Transverse colon (tissue), 4 donors: ENCODE measurements at places on chromosomes 7 and 10. TPM values are rescaled to one million over a fixed set of nuclear protein-coding genes. Genes with fewer than 3 reads are reported as not detected.

Gene COL28A1
- 4.4 TPM for total RNA-seq

Gene UROS
- total RNA-seq = 29.9 TPM

Gene FAM25G
- not detected for total RNA-seq

Gene TSPAN12
- total RNA-seq = 34.9 TPM

Gene TACR2
- 132 TPM for total RNA-seq

Gene SP4
- 6.7 TPM for total RNA-seq

DNA sequence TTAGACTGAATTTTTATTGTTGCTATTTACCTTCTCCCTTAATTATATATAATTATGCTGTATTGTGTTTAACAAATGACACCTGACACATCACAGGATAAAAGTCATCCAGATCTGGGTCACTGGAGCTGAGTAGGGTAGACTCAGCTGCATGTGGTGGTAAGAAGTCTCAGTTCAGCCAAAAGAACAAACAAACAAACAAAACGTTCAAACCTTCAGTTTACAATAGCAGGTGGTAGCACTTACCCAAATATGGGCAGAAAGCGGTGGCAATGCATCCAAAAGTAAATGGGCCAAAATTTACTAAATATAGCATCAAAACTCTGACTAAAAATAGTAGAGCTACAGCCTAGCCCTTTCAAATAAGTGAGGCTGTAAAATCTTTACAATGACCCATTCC, 42.2 kb downstream of the ZWINT start:
- no peaks in the 10 kb centered on the region for H3K4me1 ChIP-seq
- no peak overlapping the region for H3K4me3 ChIP-seq
- DNase-seq = no peak
- H3K27me3 ChIP-seq = no peaks in the 10 kb centered on the region

DNA sequence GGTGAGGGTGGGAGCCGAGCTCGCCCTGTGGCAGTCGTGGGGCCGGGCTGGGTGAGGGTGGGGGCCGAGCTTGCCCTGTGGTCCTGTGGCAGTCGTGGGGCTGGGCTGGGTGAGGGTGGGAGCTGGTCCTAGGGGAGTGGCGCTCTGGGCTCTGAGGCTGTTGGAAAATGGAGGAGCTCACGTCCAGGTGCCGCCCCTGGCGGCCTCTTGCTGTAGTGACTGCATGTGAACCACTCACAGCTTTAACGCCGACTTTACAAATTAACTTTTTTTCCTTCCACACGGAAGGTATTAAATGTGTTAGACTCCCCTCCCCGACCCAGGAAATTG, 312.6 kb downstream of the WDR37 start:
- H3K4me1 ChIP-seq = no peaks in the 10 kb centered on the region
- H3K4me3 ChIP-seq = no peak overlapping the region
- H3K27me3 ChIP-seq = no peaks in the 10 kb centered on the region

DNA sequence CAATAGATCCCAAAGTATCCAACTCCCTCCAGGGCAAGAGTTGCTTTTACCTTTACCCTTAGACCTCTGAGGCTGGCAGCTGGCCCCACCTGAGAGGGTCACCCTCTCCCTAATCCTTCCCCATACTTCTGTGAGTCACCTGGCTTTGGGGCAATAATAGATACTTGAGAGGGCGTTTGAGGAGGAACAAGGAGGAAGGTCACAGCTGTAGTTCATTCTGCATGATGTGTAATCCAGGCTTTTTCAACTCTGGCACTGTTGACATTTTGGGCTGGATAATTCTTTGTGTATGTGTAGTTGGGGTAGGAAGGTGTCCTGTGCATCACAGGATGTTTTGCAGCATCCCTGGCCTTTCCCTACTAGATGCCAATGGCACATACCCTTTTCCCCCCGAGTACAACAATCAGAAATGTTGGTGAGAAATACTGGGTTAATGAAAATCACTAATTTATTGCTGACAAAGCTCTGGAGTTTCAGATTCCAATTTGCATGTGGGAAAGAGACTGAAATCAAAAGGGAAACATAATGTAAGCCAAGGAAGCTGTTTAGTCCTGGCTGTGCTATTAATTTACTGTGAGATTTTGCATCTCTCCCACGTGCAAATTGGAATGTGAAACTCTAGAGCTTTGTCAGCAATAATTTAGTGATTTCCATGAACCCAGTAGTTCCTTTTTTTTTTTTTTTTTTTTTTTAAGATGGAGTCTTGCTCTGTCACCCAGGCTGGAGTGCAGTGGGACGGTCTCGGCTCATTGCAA, 3.6 kb downstream of the BLVRA start:
- no peaks in the 10 kb centered on the region for H3K27me3 ChIP-seq
- H3K27ac ChIP-seq = no peak overlapping the region
- peaks cover 16% of the 10 kb centered on the region for H3K4me1 ChIP-seq
- H3K4me3 ChIP-seq = no peak overlapping the region
- no peak for DNase-seq

DNA sequence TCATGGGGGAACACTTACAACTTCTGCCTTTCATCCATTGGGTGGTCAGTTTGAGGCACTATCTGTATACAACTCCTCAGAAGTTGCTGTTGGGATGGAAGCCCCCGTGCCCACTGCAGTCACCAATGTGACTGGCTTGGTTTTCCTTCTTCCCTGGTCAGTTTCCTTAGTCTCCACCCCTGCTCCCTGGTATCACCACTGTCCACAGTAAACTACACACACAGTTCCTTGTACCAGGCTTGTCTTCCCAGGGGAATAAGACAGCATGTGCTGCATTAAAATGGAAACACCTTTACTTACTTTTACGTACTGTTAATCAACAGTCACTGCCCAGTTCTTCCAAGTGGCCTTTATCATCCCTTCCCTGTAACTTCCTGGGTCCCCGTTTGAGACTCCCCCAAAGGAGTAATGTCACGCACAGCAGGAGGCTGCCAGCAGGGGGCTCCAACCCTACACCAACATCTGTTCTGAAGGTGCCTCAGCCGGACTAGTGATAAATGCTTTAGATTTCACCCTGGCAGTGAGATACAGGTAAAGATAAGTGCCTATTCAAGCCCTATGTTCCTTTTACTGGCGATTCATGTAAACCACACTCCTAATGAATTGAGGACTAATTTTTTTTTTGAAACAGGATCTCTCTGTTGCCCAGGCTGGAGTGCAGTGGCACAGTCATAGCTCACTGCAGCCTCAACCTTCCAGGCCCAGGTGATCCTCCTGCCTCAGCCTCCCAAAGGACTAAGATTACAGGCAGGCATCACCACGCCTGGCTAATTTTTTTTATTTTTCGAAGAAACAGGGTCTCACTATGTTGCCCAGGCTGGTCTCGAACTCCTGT, 45.3 kb upstream of the PIK3AP1 start:
- peak; percentile 86 for DNase-seq
- H3K36me3 ChIP-seq = no peaks in the 10 kb centered on the region
- no peaks in the 10 kb centered on the region for H3K27me3 ChIP-seq

GRCh38 chr7:92988051-92988450, 129.7 kb downstream of the SAMD9 start:
- H3K4me1 ChIP-seq = no peaks in the 10 kb centered on the region
- H3K27ac ChIP-seq = no peak overlapping the region
- no peak for DNase-seq
- no peaks in the 10 kb centered on the region for H3K27me3 ChIP-seq
- H3K4me3 ChIP-seq = no peak overlapping the region
- no peaks in the 10 kb centered on the region for H3K36me3 ChIP-seq

GRCh38 chr10:83545901-83546391, 593.4 kb upstream of the GHITM start:
- H3K4me3 ChIP-seq = no peak overlapping the region
- H3K36me3 ChIP-seq = no peaks in the 10 kb centered on the region
- no peaks in the 10 kb centered on the region for H3K27me3 ChIP-seq
- H3K4me1 ChIP-seq = peaks cover 3% of the 10 kb centered on the region
- DNase-seq = no peak

DNA sequence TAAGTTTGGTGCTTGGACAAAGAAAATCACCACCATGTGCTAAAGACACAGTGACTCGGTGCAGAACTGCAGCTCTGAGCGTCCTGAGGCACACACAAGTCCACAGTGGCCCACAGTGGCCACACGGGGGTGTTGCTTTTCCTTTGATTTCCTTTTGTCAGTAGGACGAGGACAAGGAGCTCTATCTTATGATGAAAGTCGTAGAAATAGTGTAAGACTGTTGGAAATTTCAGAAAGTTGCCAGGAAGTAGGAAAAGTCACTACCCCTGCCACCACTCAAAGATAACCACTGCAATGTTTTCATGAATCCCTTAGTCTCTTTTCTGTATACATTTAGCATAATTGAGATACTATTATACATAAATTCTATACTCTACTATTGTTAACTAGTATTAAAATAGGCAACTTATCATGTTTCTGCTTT, 146.0 kb downstream of the TNS3 start:
- no peaks in the 10 kb centered on the region for H3K4me1 ChIP-seq
- no peak overlapping the region for H3K27ac ChIP-seq
- no peaks in the 10 kb centered on the region for H3K27me3 ChIP-seq
- H3K36me3 ChIP-seq = no peaks in the 10 kb centered on the region

DNA sequence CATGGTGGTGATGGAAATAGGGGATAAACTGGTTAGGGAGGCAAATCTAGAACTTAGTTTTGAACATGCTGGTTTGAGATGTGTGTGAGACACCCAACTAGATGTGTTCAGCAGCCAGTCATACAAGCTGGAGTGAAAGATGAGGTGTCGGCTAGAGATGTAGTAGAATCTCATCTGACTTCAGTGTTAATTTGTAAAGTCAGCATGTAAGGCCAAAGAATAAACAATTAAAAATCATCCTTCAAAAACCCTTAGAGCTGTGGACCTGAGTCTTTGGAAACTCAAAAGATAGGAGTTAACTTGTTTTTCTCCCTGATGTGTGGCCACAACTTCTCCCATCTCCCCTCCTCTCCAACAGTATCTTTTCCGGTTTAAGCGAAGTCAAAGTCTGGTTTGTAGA, 22.8 kb upstream of the AGK start:
- H3K36me3 ChIP-seq = no peaks in the 10 kb centered on the region
- peaks cover 2% of the 10 kb centered on the region for H3K4me1 ChIP-seq
- no peak overlapping the region for H3K4me3 ChIP-seq
- H3K27me3 ChIP-seq = no peaks in the 10 kb centered on the region
- H3K27ac ChIP-seq = no peak overlapping the region

DNA sequence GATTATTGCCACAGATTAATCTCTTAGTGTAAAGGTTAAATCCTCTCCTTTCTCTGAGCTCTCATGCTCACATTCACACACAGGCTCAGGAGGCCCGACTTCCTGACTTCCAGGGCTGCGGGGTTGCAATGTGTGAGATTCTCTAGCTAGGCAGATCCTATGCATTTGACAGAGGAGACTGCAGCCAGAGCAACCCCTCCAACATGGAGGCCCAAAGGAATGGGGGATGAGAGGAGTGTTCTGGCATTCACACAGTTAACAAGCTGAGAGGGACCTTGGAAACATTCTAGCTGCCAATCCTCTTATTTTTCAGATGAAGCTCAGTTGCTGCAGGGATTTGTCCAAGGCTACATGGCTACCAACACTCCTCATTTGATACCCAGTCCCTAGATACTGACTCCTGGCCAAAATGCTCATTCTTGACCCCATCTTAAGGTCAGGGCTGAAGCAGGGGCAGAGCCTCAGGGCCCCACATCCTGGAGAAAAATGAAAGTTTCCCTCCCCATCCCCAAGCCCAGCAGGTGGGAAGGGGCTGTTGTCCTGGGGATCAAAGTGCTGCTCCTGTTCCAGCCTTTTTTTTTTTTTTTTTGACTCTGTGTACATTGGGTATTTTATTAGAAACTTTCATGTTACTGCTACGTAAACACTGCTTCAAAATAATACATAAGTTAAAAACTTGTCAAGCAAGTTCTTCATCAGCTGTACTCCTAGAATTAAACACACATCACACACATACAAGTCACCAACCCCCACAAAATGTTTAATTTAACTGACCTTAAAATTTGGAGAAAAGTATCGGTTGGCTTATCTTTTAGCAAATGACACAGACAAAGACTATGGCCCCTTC, 325.6 kb downstream of the PLXNA4 start:
- H3K27ac ChIP-seq = peak overlapping the region; percentile 61
- no peak for DNase-seq
- peaks cover 15% of the 10 kb centered on the region for H3K4me1 ChIP-seq
- no peaks in the 10 kb centered on the region for H3K36me3 ChIP-seq
- no peak overlapping the region for H3K4me3 ChIP-seq

- no peaks in the 10 kb centered on the region for H3K4me1 ChIP-seq
- no peaks in the 10 kb centered on the region for H3K36me3 ChIP-seq
- H3K4me3 ChIP-seq = no peak overlapping the region
- no peak overlapping the region for H3K27ac ChIP-seq
Measured at GRCh38 chr7:90337106-90337505, 9.4 kb upstream of the GTPBP10 start.

DNA sequence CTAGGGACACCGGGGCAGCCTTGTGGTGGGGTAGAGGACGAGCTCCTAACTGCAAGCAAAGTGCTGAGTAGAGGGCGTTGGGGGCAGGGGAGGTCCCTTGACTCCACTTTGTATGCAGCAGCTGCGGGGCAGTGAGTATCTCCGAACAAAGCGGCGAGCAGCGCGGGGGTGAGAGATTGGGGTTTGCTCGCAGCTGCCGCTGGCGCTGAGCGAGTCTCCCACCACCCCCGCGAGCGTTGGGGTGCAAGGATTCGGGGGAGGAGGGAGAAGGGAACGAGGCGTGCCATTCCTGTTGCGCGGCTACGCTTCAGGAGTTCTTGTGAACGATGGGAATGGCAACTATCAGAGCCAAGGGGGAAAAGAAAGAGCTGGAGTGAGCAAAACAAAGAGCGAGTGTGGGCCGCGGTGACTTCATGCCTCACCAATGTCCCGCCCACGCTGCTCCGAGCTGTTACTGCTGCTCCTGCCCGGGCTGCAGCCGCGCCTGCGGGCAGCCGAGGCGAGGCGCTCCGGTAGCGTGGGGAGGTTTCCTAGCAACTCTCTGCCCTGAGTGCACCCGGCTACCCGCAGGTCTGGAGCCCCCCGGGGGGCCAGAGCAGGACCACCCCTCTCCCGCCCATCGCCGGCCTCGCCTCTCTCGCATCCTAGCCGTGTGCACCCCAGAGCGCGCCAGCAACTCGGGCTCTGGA, at the start of gene ITGB8:
Gene ITGB8 (plus strand): TSS at position 662 of the 689 bp plus-strand sequence. CDS start 907 bp downstream, outside the sequence.
- H3K27me3 ChIP-seq = no peaks in the 10 kb centered on the region
- no peaks in the 10 kb centered on the region for H3K4me1 ChIP-seq
- H3K36me3 ChIP-seq = no peaks in the 10 kb centered on the region
- peak within 1 kb of the TSS; percentile 96 for H3K27ac ChIP-seq
- DNase-seq = peak; percentile 83
- H3K4me3 ChIP-seq = peak within 1 kb of the TSS; percentile 54

- DNase-seq = no peak
- peaks cover 13% of the 10 kb centered on the region for H3K4me1 ChIP-seq
Measured at GRCh38 chr7:50397320-50397970, 52.7 kb downstream of the FIGNL1 start.

DNA sequence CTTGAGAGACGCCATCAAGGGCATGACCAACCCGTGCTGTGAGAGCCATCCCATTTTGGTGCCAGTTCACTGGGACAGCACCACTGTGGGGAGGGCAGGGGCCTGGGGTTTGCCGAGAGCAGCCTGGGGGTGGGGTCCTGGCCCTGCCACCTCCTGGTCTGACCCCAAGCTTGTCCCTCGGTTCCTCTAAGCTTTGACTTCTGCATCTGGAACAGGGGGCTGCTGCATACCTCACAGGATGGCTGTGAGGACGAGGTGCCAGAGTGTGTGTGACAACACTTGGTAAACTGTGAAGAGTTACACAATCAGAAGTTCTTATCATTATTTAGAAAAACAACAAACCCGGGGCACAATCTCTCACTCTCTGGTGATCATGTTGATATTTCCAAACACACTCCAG, 89.9 kb downstream of the CRTAC1 start:
- H3K27ac ChIP-seq = no peak overlapping the region
- no peaks in the 10 kb centered on the region for H3K4me1 ChIP-seq
- no peaks in the 10 kb centered on the region for H3K36me3 ChIP-seq
- no peak overlapping the region for H3K4me3 ChIP-seq
